ENCODE measurements at places on chromosomes 7 and 10.

DNA sequence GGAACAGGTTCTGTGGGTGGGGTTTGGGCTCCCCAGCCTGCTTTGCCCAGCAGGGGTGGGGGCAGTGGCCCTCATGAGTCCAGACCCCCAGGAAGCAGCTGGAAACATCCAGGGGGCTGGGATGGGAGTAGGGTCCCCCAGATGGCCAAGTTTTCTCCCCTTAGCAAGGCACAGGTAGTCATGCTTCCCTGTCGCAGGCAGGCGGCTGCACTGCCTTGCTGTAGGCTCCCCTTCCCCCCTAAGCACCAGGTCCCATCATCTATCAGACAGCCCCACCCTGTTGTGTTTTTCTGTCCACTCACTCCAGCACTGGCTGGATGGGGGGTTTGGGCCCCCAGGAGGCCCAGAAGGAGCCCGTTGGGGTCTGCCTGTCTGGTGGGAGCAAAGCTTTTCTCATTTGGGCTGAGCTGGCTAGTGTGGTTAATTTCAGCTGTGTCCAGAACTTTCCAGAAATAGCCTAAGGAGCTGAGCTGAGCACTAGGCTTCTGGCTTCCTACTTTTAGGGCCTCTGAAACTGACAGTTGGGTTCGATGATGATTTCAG, 7.9 kb downstream of the BRI3 start:
- DNase-seq: no peak

- DNase-seq: no peak
Measured at GRCh38 chr10:7436490-7437100, 25.8 kb upstream of the SFMBT2 start.

GRCh38 chr7:101433688-101434087, 71.0 kb downstream of the COL26A1 start:
- no peak for DNase-seq

DNA sequence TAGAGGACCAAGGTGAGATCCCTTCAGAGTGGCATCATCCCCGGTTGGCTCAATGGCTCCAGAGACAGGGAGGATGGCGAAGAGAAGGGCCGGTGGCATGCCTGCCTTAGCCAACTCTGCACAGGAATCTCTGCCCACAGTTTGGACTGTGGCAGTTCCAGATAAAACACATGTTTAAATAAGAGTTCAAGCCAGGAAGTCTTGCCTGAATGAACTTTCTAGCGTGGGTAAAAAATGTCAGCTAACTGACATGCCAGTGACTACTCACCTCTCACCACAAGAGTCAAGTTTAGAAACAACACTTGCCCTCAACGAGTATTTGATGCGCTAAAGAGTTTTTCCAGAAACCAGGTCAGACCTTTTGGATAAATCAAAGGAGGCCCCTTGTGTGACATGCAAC, 3.0 kb downstream of the NOD1 start:
- DNase-seq: no peak

DNA sequence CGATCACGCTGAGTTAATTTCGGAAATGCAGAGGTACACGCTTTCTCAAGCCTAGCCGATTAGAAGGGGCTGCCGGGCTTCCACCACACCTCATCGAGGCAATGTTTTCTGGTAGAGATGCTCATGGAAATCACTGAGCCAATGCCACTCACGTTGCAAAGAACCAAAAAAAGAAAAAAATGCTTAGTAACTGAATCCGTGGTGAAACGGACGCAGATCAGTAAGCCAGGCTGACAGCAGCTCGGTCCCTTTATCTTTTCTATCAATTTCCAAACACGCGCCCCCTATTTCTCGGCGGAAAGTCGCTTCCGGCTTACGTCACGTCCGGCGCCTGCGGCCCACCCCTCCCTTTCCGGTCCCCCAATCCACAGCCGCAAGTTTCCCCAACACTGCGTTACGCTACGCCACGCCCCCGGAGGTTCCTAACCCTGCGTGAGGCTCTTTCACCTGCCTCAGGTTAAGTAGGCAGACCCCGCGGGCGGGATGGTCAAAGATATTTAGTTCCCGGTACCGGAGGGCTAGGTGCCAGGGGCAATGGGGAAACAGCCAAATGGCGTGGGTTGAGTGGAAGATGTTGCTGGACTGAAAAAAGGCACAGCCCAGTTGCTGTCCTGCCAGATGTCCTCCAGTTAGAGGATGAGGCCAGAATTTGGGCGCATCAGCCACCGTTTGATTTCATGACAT, at the start of gene NSUN6:
Gene NSUN6, minus strand, starts transcription at position 264 of the 684 bp plus-strand sequence. CDS start 384 bp downstream, outside the sequence.
- peak; percentile 89 for DNase-seq

DNA sequence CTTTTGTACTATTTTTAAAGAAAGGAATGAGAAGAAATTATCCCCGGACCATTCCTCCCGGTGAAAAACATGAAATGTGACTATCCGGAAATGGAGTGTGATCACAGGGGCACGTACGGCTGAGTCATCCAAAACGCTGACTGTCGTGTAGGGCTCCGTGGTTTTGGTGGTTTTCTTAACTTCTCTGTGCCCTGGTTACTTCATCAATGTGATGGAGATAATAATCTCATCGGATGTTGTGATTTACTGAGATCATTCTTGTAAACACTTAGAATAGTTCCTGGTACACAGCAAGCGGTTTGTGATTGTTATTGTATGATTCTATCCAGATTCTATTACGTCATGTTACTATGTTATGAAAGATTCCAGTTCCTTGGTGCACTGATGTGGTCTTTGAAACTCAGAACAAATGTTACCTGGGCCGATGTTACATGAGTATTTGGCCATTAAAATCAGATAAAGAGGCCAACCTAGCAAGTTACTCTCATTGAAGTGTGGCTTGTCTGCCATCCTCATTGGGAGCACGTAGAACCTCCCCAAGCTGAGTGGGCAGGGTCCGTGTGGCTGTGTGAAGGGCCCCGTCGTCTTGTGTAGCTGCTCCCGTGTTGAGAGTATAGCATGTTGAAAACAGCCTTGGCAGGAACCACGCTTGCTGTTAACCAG, 99.5 kb downstream of the CAMK1D start:
- peak; percentile 49 for DNase-seq

DNA sequence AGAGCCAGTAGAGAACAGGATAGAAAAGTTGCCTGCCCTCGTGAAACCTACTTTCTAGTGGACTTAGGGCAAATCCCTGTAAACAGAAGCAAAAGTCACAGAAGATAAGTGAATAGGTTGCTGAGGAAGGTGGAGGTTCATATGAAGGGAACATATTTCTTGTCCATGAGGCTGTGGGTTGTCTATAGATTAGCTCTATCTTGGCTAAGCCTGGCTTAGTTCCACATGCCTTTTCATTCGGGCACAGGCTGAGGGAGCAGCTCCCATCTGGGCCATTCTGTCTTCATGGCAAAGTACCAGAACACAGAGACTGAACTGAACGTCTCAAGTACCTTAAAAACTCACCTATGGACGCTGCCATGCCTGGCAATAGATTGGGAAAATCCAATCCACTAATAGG, 45.3 kb downstream of the BZW2 start:
- DNase-seq: no peak

GRCh38 chr10:7251696-7252465, 159.0 kb downstream of the SFMBT2 start:
- no peak for DNase-seq

DNA sequence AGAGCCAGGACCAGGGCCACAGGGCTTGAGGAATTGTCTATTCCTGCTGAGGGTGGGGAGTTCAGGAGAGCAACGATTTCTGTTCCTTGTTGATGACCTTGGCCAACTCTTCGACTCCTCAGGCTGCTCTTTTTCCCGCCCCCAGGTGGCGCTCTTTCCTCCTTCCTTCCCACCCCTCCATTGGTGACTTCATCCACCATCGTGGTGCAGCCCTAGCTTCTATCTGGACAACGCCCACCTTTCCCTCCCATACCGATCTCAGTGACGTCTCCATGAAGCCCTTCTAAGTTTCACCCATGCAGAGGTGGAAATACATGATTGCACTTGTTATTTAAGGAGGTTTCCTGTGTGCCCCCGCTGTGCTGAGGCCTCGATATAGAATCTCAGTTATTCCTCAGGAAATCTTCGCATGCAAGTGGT, 22.1 kb upstream of the CARD11 start:
- peak; percentile 27 for DNase-seq

GRCh38 chr10:71038921-71039320, 150.6 kb upstream of the PCBD1 start:
- no peak for DNase-seq

- no peak for DNase-seq
Measured at GRCh38 chr10:47121336-47121735, 178.7 kb upstream of the GDF10 start.

DNA sequence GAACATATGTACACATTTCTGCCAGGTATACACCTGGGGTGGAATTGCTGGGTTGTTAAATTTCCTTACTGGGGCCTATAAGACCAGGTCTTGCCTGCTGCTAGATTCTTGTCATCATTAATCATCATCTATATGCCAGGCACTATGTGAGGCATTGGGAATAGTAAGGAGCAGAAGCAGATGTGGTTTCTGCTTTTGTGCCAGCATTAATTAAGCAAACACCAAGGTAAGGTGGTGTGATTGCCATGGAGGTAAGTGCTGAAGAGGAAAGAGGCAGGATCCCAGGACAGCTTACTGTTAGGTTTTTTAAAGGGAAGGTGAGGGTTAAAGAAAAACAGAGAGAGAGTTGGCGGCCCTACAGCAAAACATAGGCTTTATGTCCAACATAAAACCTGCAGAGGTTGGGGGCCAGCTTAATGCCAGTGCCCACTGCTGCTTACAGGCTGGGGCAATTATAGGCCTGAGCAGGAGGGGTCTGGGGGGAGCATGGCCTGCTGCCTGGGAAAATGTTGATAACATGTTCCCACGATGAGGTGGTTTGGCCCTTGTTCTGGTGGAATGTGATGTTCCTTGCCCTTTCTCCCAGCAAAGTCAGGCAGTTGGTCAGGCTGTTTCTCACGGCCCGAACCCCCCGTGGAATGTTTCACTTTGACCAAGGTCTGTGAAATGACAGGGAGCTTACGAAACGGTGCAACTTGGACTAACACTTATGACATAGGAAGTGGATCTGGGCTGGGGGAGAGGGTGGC, 93.9 kb downstream of the RBM20 start:
- no peak for DNase-seq

DNA sequence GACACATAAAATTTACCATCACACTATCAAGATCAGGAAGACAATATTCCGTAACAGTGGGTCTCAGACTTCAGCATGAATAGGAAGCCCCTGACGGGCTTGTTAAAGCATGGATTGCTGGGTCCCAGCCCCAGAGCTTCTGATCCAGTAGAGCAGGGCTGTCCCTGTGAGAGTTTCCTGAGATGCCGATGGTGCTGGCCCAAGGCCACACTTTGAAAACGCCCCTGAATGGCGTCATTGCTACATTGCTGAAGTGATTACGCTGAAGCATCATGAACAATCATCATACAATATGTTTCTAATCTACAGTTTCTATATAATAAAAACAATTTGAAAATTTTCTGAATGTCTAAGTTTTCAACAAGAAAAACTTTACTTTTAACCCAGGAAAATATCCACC, 38.0 kb upstream of the TMEM72 start:
- DNase-seq: no peak

DNA sequence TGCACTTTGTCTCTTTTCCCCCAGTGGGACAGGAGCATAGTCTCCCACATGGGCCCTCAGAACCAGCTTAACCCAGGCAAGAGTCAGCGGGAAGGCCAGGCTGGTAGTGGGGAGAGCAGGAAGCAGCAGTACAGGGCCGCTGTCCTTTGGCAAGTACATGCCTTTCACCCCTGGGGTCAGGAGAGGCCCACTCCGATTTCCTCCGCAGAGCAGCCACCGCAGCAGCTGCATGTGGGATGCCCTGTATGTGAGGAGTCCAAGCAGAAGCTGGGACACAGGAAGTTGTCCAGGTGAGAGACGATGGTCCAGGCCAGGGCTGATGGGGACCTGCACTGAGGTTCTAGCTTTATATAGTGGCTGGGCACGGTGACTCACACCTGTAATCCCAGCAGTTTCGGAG, 36.7 kb upstream of the GALNTL5 start:
- DNase-seq: no peak

DNA sequence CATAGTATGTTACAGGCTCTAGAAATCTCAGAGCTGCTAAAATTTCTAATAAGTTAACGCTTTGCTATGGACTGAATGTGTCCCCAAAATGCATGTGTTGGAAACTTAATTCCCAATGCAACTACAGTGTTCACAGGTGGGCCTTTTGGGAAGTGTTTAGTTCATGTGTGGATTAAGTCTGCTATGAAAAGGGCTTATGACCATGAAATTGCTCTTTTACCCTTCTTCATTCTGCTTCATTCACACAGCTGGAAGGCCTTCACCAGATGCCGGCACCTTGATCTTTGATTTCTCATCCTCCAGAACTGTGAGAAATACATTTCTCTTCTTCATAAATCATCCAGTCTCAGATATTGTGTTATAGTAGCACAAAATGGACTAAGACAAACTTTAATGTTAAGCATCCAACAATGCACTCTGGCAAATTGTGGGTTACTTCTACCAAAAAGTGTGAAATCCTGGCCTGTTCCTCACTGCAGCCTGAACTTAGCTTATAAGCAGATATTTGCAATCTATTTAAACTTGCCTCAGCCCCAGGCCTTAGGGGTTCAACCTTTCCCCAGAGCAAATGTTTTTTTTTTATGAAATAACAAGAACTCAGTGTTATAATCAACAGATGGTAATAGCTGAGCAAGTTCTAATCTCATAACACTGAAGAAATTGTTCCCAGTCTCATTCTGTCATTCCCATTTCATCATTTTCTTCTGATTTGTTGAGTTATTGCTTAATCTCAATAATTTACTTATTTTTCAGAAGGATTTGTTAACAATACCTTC, 523.6 kb downstream of the KIF20B start:
- DNase-seq: no peak

- no peak for DNase-seq
Measured at GRCh38 chr7:32005577-32005976, 64.6 kb downstream of the PDE1C start.

DNA sequence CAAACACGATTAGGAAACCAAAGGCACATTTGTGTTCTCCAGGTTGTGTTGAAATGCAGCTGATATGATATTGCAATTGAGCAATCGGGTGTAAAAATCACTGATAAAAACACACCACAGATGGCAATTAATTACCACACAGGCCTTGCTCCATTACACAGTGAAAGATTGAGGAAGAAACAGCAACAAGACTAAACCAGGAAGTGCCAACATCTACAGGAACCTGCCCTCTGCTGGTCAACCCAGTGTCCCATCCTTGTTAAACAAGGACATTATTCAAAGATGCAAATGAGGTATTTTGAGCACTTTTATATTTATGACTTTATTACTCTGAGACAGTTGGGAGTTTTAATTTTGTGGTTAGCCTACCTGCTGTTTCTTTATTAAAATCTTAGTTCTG, 765.6 kb upstream of the GHITM start:
- no peak for DNase-seq

GRCh38 chr10:31977440-31978155, 49.0 kb upstream of the ARHGAP12 start:
- DNase-seq: no peak

GRCh38 chr10:124182088-124182541, 88.7 kb upstream of the CHST15 start:
- no peak for DNase-seq

- DNase-seq: no peak
Measured at GRCh38 chr10:115854740-115855435, 418.1 kb downstream of the GFRA1 start.

DNA sequence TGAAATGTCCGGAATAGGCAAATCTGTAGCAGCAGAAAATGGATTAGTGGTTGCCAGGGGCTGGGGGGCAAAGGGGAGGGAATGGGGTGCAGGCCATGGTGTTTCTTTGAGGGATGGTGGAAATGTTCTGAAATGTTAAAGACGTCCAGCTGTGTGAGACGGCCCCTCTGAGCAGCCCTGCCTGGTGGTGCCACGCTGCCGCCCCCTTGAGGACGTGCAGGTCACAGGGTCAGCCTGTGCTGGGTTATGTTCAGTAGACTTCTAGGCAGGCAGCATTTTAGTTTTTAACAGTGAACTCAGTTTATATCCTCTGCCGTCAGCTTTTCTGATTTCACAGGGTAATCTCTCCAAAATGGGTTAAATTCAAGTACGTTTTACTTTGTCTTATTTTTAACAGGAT, 9.4 kb downstream of the NUB1 start:
- no peak for DNase-seq

Data from stimulated activated CD8-positive, alpha-beta memory T cell treated with anti-CD3 and anti-CD28 coated beads, Interleukin-15, amount 100 ng/mL, for 4 hours (primary cell).